ENCODE measurements at places on chromosomes 1 and 21. TPM values are rescaled to one million over a fixed set of nuclear protein-coding genes. Genes with fewer than 3 reads are reported as not detected.

Gene RGS13
- total RNA-seq: not detected

Gene FCER1G
- not detected for total RNA-seq

Gene C2CD2
- 18.0 TPM for total RNA-seq

Gene BTBD19
- total RNA-seq: 5.0 TPM

Gene PLD5
- not detected for total RNA-seq

Gene TLR5
- total RNA-seq: 0.77 TPM

Gene CLCA2
- 3.5 TPM for total RNA-seq

Gene TINAGL1
- total RNA-seq: 3.0 TPM

Gene LRRC7
- not detected for total RNA-seq

Gene SPRR1A
- total RNA-seq: not detected

Gene CFAP74
- total RNA-seq: 0.26 TPM

Gene CATSPERE
- total RNA-seq: 0.99 TPM

Gene ZNF648
- total RNA-seq: not detected

Gene PIK3CD
- 4.6 TPM for total RNA-seq

Gene LCE2A
- total RNA-seq: 0.33 TPM

Gene PLA2G2D
- not detected for total RNA-seq

Gene HES4
- total RNA-seq: 2.0 TPM

Gene CDCA8
- total RNA-seq: 0.26 TPM

Gene FCRL6
- total RNA-seq: not detected

Gene LCE1E
- not detected for total RNA-seq

Gene TMPRSS2
- total RNA-seq: 0.17 TPM

Gene CLCNKA
- under 0.01 TPM for total RNA-seq

Gene GPN2
- 9.0 TPM for total RNA-seq

Gene CHD5
- under 0.01 TPM for total RNA-seq

All from fibroblast of lung (primary cell).